HT1080 (cell line): ENCODE measurements at places on chromosomes 6 and 20. TPM values are rescaled to one million over a fixed set of nuclear protein-coding genes. Genes with fewer than 3 reads are reported as not detected.

Gene VSX1
- not detected in 2 replicates for total RNA-seq

Gene PPP1R18
- 86.0 and 109 TPM in 2 replicates for total RNA-seq

Gene ERVFRD-1
- total RNA-seq: not detected in 2 replicates

Gene RNF182
- 6.3 and 8.2 TPM in 2 replicates for total RNA-seq

Gene SLC44A4
- 0.45 TPM in 1 of 2 replicates, not detected in the other for total RNA-seq

Gene SLC35D3
- total RNA-seq: 0.07 TPM in 1 of 2 replicates, not detected in the other

Gene C6orf15
- total RNA-seq: not detected in 2 replicates

- DNase-seq: peak; percentile 63
Observed at GRCh38 chr6:132190097-132190814, 211.0 kb downstream of the MOXD1 start.

DNA sequence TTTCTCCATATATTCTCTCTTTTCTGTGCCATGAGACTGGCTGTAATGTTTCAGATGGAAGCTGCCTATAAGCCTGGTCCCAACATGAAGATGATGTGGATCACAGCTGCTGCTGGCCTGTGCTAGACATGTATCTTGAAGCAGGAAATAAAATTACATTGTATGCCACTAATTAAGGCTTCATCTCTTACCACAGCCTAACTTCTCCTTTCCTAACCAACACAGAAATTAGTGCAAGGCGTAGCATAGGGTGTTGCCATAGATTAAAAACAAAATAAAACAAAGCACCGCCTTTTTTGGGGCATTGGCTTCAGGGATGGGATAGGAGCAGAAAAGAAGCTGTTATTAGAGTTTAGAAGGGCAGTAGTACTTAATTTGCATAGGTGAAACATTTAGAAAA, 4.7 kb upstream of the SLC17A4 start:
- DNase-seq: no peak

DNA sequence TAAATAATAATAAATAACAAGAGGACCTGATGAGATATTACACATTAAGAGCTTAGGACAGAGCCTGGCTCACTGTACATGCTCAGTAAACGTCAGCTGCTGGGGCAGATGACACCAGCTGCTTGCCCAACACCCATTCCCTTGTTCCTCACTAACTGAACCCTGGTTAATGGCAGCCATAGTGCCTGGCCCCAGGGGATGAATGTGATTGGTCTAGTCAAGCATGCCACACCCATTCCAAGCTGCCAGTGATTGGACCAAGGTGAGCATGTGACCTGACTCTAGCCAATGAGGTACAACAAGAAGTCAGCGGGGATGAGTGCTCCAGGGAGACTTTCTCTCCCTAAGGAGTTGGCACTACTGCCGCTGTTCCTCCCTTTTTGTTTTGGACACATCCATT, 85.1 kb upstream of the PTPN1 start:
- DNase-seq: no peak

- DNase-seq: peak; percentile 6
Observed at GRCh38 chr6:136365776-136366354, 76.2 kb upstream of the BCLAF1 start.

DNA sequence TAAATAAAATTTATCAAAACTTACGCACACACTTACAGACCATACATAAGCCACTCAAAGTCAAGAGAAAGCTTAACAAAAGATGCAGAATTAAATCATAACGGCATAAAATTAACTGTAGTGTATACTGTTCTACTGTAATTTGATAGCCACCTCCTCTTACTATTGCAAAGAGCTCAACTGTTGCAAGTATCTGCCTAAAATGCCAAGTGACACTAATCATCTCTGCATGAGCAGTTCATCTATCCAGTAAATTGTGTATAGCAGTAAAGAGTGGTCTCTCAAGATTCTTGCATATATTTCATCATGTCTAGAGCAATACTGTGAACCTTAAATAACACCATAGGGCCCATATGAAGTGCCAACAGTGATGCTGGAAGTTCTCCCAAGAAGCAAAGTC, 12.3 kb downstream of the OR2H2 start:
- DNase-seq: no peak

DNA sequence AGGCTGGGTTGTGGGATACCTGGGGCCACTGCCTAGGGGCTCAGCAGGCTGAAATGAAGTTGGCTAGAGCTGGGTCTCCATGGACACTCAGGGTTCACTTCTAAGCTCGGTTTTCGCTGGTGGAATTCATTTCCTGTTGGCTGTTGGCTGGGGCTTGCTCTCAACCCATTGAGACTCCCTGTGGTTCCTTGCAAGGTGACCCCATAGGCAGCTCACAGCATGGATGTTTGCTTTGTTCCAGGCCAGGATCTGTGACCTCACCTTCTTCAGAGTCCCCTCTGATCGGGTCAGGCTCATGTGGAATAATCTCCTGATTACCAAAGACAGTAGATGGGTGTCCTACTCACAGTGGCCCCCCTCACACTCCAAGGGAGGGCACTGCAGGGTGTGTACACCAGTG, 229.3 kb downstream of the QKI start:
- no peak for DNase-seq

GRCh38 chr20:49765846-49766541, 46.6 kb upstream of the SLC9A8 start:
- no peak for DNase-seq

GRCh38 chr20:4926531-4927156, 74.7 kb downstream of the SLC23A2 start:
- DNase-seq: no peak

GRCh38 chr6:63803371-63803770, 167.8 kb downstream of the PHF3 start:
- DNase-seq: no peak
